ENCODE measurements at places on chromosomes 4 and X.

DNA sequence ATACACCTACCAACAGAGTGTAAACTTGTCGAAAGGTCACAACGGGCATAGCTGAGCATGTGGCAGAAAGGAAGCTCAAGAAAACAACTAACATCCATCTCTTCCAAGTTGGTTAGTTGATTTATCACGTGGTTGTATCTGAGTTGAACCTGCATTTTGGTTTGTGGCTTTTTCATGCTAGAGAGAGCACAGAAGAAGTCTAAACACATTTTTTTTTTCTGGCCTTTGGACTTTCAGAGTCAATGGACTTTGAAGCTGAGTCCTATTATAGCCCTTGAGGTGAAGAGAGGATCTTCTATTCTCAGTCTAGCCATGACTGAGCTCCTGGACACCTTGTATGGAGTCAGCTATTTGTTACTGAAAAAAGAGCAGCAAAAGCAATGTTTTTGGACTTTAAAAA, 150.6 kb upstream of the TRPC5 start:
- no peak for DNase-seq

DNA sequence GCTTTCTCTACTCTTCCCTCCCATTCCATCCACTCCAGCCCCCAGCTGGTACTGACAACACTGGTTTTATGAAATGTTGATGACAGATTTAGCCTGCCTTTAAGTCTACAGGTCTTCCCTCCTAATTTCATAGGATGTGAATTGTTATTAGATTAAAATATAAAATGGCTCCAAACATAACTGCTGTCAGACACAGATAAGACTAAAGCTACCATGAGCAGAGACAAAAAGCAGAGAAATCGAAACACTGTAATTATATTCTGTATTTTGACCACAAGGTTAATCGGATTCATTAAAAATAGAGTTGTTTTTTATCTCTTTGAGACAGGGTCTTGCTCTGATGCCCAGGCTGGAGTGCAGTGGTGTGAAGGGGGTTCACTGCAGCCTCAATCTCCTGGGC, 28.3 kb downstream of the SEC24D start:
- DNase-seq, result no peak

- no peak for DNase-seq
Measured at GRCh38 chr4:119032921-119033685, 102.5 kb upstream of the MYOZ2 start.

GRCh38 chrX:73851014-73852009, 288.3 kb downstream of the CHIC1 start:
- DNase-seq, result no peak

GRCh38 chrX:151742311-151742710, 7.8 kb downstream of the CNGA2 start:
- no peak for DNase-seq

DNA sequence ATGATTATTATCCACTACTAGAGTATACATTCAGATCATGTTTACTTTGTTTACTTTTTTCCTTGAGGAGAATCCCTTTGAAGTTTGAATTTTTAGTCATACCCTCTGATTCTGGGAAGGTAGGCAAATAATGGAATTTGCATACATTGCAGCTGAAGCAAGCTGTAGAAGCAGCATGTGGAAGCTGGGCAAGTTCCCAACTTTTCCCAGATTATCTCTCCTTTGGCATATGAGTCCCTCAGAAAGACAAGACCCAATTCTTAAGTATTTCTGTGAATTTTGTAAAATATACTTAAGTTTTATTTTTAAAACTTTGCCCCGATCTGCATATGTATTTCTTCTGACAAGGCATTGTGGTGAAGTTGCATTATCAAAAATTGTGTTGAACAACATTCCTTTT, 94.9 kb downstream of the CNKSR2 start:
- DNase-seq, result no peak
